ENCODE measurements at places on chromosomes 5 and 9.

GRCh38 chr5:153777681-153778581 lies 260.8 kb downstream of the FAM114A2 start:
- peak; percentile 80 for DNase-seq

DNA sequence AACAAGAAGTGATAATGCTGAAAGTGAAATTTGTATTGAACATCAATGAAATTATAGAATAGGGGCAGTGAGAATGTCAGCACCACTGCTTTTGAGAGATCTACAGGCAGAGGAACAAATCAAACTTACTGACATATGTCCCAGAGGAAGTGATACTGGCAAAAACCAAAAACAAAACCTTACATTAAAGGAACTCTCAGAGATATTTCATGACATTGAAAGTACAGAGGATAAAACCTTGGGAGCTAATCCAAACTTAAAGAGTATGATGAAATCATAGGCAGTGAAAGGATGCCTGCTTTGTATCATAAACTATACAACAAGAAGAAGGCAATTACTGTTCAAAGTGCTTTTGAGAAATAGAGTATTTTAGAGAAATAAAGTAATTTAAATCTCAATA lies 90.4 kb upstream of the SV2C start:
- no peak for DNase-seq

- DNase-seq: no peak
These were observed 11.4 kb upstream of the C1QTNF3 start for GRCh38 chr5:34054400-34054729.

DNA sequence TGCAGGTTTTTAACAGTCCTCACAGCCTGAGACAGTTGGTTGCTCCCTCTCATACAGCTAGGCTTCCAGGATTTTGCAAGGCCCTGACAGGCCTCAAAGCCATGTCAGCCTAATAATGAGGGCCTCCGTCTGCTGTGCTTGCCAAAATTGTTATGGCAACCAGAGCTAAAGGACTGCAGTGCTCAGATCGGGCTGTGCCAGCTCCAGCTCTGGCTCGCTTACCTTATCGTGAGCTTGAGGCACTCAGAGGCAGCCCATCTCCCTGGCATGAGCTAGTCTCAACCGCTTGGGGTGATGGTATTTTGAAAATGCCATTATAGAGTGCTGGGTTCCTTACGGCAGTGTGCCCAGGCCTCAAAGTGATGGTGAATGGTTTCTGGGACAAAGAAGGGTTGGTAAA lies 8.4 kb downstream of the MTAP start:
- no peak for DNase-seq

DNA sequence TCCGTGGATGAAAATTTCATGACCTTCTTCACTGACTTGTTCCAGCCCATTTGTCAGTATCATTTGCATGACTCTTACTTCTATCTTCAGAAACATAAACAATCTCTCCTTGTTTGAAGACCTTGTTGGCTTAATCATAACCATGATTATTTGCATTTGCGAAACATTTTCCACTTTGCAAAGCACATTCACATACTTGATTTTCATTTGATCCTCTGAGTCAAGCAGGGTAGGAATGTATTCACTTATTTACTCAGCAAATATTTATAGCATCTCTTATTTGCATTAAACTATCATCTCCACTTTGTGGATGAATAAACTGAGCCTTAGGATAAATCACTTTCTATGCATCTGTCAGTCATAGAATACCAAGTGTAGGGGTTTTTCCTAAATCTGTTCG lies 343.0 kb upstream of the SGCD start:
- no peak for DNase-seq

GRCh38 chr5:179149278-179149677 lies 89.1 kb downstream of the ZNF354C start:
- DNase-seq: no peak

GRCh38 chr5:54520438-54520846 lies 2.9 kb downstream of the SNX18 start:
- DNase-seq: peak; percentile 30

- DNase-seq: peak; percentile 32
These were observed 185.5 kb downstream of the HSD17B3 start for GRCh38 chr9:96116275-96117064.

GRCh38 chr9:4443439-4443838 lies 46.8 kb upstream of the SLC1A1 start:
- DNase-seq: no peak

DNA sequence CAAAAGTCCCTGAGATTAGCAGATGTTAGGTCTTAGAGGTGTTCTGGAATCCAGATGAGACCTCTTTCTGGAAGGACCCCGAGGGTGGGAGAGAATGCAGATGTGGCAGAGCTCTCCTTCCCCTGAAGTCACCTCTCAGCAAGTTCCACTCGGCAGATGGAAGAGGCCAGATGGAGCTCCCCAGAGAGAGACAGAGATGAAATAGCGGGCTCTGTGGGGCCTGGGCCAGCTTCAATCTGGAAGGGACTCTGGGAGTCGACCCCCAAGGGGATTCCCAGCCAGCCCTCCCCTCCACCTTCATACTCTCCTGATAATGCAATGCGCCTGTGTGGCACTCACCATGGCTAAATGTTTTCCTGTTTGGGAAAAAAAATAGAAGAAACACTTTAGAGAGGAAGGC lies 60.2 kb downstream of the WNK2 start:
- DNase-seq: peak; percentile 39
